H4 (cell line): ENCODE measurements at places on chromosomes 5 and 9.

DNA sequence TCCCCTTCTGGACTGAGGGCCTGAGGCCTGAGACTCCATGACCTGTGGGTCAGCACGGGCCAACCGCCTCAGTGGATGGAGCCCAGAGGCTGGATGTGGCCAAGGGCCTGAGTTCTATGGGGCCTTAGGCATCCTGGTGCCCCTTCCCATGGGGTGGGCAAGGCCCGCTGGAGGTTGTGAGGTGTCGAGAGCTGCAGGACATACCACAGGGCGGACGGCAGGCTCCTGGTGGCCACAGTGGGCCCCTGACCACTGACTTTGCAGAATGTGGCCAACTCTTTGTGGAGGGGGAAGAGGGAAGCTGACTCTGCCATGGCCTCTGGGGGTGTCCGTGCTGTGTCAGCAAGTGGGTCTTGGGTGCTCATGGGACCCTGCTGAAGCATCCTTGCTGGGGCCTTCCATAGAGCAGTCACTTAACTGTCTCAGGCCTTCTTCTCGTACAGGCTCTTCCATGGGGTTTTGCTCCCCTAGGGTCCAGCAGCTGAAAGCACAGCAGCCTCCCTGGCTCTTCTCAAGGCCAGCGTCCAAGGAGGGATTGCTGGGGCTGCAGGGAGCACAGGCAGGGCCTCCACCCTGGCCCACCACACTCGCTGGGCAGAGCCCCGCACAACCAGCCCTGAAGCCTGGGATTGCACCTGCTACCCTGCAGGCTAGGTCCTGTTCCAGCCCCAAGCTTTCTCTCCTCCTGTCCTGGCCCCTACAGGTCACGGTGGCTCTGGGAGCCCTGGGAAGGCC is 21.6 kb upstream of the SLC9A3 start:
- DNase-seq: no peak

DNA sequence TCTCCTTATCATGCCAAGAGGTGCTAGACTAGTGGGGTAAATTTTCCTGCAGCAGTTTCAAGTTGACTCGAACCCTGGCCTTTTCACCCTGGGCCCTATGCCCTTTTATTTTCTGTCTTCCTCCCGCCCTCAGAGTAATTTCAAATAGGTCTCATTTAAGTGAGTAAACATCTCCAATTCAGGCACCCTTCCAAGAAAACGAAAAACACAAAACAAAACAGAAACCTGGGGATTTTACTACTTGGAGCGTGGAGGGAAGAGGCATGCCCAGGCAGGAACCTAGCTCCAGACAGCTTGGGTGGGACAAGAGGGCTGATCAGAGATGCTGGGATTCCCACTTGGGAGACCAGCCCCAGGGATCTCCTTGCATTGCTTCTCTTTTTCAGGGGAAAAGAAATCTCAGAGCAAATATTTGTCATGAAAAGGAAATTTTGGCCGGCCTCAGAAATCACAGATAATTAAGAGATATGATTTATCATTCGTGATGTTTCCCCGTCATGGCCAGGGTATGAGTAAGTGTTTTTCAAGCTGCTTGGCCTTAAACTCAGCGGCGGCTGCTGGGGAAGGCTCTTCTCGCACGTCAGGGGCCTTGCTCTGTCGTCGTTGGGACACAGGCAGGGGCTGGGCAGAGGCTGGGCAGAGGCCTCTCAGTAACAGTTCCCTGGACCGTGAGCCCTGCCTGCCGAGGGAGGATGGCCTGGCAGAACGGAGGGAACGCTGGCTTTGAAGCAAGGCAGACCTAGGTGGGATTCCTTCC is 248.6 kb upstream of the KLF4 start:
- DNase-seq: peak; percentile 76

GRCh38 chr9:129362287-129363000 is 184.4 kb upstream of the IER5L start:
- no peak for DNase-seq

GRCh38 chr9:14307989-14308852 is 5.7 kb downstream of the NFIB start:
- DNase-seq: no peak

DNA sequence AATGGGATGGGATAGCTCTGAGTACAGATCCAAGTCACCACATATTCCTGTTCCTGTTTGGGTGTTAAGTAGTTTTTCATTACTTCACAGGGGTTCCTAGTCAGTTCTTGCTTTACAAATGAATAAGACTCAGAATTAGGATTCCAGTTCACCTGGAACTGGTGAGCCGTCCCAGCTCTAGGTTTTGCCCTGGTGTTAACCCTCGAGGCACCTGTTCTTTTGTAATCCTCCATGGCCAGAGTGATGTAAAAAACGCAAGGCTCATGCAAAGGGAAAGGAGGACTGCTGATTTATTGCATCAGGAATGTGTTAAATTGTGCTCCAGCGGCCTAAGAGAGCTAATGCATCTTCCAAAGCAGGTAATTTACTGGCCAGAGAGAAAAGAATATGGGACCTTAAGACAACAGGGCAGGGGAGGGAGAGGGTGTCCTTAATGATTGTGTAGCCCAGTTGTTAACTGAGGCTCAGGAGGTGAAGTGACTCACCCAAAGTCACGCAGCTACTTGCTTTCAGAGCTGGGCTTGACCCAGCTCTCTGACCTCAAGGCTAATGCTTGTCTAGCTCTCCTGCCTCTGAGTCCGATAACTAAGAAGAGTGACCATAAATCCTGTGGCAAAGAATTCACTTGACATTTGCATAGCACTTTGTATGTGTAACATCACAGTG is 70.5 kb downstream of the DMRT2 start:
- no peak for DNase-seq

GRCh38 chr5:17249029-17249634 is 31.7 kb downstream of the BASP1 start:
- DNase-seq: peak; percentile 95

- DNase-seq: no peak
Observed at GRCh38 chr5:142508591-142508990, 177.3 kb downstream of the FGF1 start.

DNA sequence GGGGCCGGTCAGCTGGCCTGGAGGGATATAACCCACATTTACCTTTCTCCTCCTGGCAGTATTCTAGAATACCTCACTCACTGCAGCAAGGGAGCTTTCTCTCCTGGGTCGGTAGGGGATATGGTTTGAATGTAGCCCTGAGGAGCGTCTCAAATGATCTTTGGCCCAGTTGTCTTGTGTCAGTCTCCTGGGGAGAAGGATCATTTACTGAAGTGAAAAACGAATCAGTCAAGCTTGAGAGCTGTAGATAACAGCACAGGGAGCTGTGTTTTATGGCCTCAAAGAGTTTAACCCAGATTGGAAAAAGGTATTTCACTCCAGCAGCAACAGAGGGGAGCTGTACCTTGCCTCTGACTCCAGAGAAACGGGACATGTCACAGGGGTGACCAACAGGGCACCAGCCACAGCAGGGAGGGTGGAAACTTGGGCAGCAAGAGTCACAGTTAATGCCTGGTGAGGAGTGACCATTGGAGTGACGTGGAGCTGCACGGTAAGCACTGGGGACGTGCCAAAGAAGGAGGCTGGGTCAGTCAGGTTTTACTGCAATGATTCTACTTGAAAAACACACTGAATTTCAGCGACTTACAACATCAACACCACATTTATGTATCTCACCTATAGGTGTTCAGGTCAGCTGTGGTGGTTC is 29.8 kb upstream of the ZFR start:
- DNase-seq: no peak

DNA sequence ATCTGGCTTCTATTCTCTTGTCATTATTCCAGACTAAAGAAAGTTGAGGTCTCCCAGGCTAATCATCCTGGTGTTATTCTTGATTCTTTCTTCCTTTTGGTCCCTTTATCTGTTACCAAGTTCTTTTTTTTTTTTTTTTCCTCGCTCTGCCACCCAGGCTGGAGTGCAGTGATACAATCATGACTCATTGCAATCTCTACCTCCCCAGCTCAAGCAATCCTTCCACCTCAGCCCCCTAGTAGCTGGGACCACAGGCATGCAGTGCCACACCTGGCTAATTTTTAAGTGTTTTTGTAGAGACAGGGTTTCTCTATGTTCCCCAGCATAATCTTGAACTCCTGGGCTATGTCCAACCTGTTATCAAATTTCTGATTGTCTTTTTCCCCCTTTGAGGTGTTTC is 126.6 kb upstream of the DHFR start:
- peak; percentile 27 for DNase-seq

DNA sequence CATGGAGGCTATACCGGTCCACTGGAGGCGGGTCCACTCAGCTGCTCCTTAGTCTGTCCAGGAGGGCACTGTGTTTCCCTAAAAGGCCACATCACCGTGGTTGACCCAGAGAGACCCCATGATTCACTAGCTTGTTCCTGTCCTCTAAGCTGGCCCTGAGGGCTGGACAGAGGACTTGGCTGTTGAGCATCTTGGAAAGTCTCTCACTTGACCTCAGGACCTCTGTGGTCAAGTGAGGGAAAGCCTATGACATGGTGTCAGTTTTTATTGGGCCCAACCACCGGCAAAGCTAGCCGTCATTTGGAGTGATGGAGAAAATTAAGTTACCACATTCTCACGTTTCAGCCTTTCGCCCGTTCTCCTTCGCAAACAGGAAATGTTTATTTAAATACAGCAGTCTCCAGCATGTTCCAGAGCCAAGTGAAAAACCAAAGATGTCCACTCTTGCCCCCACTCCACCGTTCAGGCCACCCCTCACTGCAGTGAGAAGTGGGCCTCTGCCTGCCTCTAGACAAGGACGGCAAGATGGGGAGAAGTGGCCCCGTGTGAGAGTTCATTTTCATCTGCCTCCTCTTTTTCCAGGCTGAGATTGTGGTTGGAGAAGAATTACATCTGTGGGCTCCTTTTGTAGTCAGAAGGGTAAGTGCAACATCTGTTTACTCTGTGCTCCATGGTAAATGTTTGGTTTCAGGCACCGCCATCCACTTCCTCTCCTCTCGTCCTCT is 4.4 kb downstream of the SLIT3 start:
- DNase-seq: peak; percentile 77

DNA sequence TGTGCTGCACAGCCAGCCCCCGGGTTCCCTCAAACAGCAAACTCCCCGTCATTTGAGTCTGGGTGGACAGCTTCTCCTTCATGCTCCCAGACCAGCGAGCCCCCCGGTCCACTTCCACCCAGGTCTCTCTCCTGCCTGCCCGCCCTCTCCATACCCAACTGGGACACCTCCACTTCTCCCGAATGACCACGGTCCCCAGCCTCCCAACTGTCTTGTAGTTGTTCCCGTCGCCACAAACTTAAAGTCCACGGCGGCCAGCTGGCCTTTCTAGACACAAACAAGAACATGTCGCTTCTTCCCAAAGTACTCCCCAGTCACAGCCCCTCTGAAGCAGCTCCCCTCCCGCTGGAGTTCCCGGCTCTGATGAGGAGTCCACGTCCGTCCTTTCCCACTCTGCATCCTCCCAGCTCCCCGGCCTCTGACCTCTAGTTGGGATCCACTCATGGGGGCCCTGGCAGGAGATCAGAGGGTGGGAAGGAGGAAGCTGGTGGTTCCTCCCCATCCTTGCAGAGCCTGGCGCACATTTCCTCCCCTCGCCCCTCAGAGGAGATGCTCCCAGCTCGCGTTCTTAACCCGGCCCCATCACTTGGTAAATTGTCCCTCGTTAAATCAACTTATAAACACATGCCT is 24.1 kb upstream of the PPP1R26 start:
- DNase-seq: no peak

GRCh38 chr5:150341331-150341730 is 16.2 kb upstream of the TCOF1 start:
- no peak for DNase-seq

DNA sequence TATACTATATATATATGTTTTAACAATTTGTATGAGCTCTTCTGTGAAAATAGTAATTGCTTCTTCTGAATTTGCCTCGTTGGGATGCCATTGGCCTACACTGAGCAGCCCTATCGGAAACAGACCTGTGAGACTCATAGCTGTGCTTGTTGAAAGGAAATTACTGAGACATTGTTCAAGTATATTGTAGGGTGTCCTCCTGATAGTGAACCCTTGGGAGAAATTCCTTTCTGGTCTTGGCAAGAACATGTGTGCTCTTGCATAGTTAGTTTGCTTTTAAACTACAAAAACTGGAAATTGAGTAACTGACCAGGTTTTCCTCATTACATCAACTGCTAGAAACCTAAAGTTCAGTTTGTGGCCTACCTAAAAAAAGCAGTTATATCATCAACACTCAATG is 160.9 kb downstream of the LURAP1L start:
- DNase-seq: no peak

DNA sequence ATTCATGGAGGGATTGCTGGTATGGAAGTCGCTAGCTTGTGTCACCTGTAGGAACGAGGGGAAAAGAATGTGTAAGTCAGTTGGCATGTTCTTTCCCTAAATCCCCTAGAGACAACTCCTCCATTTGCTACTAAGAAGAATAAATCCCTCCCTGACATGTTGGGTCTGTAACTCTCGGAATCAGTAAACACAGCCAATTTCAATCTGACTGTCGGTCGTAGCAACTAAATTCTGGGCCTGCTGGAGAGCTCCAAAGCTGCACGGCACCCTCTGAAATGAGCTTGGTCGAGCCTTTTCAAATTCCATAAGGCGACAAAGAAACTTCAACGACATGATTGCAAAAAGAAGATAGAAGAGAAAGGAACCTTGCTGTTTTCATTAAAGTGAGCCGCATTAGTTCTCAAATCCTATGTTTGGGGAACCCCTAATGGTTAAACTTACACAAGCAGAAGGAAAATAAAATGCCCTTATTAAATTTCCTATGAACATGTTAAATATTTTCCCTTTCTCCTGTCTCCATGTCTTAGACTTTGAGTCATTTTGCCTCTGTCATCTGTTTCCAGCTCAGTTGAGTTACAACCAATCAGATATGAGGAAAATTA is 735.8 kb upstream of the WWC1 start:
- DNase-seq: no peak

- no peak for DNase-seq
Observed at GRCh38 chr9:73093740-73094379, 57.8 kb upstream of the ANXA1 start.

- DNase-seq: no peak
Observed at GRCh38 chr5:98631311-98632054, 142.0 kb upstream of the RGMB start.

DNA sequence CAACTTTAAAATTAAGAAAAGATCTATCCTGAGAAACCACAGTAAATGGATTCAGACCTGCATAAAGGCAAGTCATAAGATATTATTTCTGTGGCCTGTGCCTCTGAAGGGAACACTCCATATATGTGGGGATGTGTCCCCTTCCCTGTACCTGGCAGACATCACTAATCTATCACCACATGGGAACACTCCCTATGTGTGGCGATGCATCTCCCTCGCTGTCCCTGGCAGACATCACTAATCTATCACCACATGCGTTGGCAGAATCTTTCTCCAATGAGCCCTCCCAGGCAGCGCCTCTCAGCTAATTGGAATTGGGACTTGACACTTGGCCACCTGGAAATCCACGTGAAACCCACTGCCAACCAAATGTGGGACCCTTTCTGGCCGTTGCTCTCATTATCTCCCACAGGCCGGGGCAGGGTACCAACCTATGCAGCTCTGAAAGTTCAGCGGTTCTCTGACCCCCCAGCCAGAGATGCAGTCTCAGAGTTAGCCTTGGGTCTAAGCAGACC is 25.2 kb upstream of the ASS1 start:
- DNase-seq: no peak

GRCh38 chr9:29212397-29213387 is 1639.4 kb upstream of the C9orf72 start:
- peak; percentile 13 for DNase-seq
